ENCODE measurements at places on chromosomes 2 and 18.

DNA sequence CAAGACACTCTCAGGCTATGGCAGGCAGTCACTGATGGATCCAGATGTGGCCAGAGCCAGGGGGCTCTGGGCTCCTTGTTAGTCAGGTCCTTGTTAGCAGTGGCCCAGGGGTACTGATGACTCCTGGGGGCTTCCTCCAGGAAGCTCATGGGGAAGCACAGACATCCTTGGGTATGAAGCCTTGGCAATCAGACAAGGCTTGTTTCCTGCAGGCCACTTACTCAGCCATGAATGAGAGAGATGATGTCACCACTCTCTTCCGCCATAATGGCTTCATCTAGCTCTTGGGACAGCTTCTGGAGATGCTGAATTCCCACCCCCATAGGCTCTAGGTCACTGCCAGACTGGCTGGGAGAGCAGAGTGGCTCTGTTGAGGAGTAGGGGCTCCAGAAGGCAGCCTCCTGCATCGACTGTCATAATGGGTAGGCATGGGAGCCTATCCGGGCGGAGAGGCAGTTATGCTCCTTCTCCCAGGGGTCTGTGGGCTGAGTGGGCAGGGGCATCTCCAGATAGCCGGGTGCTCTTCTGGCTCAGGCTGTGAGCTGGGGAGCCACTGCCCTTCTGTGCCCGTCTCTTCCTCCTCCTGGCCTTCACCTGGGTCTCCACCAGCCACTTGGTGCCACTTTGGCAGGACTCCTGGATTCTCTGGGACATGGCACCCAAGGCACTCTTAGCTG lies 40.2 kb upstream of the BMPR2 start:
- H3K27ac ChIP-seq: no peak overlapping the region
- no peaks in the 10 kb centered on the region for H3K4me1 ChIP-seq
- no peak for DNase-seq
- no peaks in the 10 kb centered on the region for H3K27me3 ChIP-seq
- H3K4me3 ChIP-seq: no peak overlapping the region

GRCh38 chr18:78021196-78021595 lies 771.5 kb downstream of the GALR1 start:
- no peak overlapping the region for H3K27ac ChIP-seq
- H3K4me1 ChIP-seq: no peaks in the 10 kb centered on the region
- no peaks in the 10 kb centered on the region for H3K36me3 ChIP-seq

GRCh38 chr2:128499367-128500137 lies 180.9 kb upstream of the HS6ST1 start:
- H3K27ac ChIP-seq: no peak overlapping the region
- no peak overlapping the region for H3K4me3 ChIP-seq
- no peaks in the 10 kb centered on the region for H3K36me3 ChIP-seq
- no peak for DNase-seq
- H3K4me1 ChIP-seq: peaks cover 5% of the 10 kb centered on the region

GRCh38 chr2:241940329-241940728 lies 70.8 kb downstream of the RTP5 start:
- no peaks in the 10 kb centered on the region for H3K27me3 ChIP-seq
- H3K4me3 ChIP-seq: no peak overlapping the region
- no peaks in the 10 kb centered on the region for H3K4me1 ChIP-seq
- no peak for DNase-seq

- H3K4me3 ChIP-seq: no peak overlapping the region
- H3K27me3 ChIP-seq: no peaks in the 10 kb centered on the region
- no peak overlapping the region for H3K27ac ChIP-seq
- H3K4me1 ChIP-seq: 0 out of 2 replicates have a peak, but pooled peaks cover 5% of the 10 kb centered on the region
These were observed 37.7 kb upstream of the CTDP1 start for GRCh38 chr18:79641722-79642497.

DNA sequence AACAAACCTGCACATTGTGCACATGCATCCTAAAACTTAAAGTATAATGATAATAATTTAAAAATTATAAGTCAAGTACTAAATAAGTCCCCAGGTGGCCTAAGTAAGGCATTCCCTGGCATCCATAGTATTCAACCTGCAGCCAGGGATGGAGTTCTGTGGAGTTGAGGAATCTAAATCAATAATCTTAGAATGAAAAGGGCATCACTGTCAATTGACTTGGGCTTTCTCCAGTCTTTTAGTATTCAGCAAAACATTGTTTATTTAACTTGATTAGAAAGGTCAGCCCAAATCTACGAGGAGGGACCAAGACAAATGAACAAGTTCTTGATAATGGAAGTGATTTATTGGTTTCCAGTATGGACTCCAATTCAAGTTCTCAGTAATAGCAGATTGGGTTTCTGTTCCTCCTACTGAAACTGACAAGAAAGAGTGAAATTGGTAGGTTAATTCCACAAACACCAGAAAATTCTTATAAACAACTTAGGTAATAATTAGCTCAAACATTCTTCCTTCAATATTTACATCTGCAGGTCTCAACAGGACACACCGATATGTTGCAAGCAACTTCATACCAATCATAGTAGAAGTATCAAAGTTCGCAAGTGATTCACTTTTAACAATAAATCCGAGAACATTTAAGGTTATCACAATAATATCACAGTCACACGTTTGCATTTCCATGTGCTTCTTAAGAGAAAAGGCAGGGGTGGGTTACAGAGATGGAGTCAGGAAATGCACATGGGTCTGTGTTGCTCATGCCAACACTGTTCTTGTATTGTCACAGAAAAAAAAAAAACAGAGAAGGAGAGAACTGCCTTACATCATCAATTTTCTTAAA lies 51.7 kb upstream of the EHBP1 start:
- H3K27me3 ChIP-seq: no peaks in the 10 kb centered on the region
- no peaks in the 10 kb centered on the region for H3K4me1 ChIP-seq
- H3K36me3 ChIP-seq: no peaks in the 10 kb centered on the region
- H3K27ac ChIP-seq: no peak overlapping the region

All from MM.1S (cell line).